Stimulated activated CD4-positive, alpha-beta T cell treated with anti-CD3 and anti-CD28 coated beads, Interleukin-4, amount 100 ng/mL, for 1 hour (primary cell): ENCODE measurements at places on chromosomes 1 and 21.

DNA sequence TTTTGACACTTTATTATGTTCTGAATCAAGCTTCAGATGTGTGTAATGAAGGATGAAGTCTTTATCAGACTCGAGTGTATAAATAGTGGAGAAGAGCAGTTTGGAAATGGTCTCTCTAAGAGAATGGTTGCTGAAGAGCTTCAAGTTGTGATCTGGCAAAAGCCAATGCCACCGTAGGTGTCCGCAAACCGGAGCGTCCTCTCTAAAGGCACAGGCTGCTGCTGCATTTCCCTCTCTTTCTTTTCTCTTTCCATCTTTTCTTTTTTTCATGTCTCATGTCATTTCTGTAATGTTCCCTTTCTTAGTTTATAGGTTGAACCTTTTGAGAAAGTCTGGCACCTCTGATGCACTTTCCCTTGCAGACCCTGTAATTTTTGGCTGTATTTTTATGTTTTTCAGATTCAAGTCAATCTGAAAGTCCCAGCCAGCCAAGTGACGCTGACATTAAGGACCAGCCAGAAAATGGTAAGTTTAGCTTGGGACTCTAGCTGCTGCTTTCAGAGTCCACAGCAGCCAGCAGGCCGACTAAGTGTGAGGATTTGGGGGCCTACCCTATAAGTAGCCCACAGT is 194.8 kb downstream of the NFIA start:
- DNase-seq, result no peak

DNA sequence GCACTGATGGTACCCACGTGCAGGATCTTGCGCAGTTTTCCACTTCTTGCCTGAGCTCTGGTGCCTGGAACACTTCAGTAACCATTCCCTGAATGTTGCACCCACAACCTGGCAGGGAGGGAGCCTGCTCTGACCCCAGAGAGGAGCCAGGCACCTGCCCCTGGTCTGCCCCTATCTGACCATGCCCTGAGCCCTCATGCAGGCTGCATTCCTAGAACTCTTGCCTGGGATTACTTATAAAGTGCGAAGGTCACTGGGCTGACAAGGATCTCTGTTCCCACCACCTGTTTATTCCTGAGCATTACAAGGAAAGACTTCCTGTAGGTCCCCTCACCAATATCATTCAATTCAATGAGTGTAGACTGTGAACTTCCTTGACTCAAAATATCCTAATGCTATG is 191.9 kb upstream of the FMN2 start:
- no peak for DNase-seq

GRCh38 chr1:78884685-78885452 is 121.7 kb downstream of the ADGRL4 start:
- no peak for DNase-seq

- DNase-seq, result no peak
Measured at GRCh38 chr21:43925096-43925481, 60.1 kb downstream of the AGPAT3 start.

DNA sequence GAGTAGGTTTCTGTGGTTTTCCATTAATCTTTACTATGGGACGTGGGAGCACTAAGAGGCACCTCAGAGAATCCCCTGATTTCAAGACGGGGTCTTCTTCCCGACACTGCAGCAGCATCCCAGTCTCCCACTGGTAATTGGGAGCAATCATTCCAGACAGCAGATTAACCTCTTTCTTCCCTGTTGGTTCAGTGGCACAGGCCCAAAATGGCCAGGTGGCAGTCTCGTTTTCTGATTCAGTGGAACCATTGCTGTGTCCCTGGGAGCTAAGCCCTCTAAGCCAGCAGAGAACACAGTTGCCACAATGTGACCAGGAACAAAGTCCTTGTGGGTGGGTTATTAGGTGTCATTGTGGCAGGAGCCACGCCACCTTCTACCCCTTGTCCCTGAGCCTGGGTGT is 342.1 kb downstream of the MATN1 start:
- no peak for DNase-seq

GRCh38 chr1:18948913-18949685 is 7.4 kb downstream of the IFFO2 start:
- no peak for DNase-seq

DNA sequence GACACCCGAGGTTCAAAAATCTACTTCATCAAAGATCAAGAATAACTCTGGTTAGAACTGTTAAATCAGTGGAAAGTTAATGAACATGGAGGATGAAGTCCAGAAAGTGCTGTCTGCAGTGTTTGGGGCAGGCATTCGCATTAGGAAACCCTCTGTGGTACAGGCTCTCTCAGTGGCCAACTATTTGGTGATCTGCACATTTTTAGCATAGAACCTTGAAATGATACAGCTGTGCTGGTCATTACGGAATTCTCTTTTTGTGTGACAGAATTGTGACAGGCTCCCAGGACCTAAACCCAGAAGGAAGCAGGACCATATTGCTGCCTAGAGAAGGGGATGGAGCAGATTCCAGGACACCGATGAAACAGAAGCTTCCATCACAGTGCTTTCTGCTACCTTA is 89.0 kb downstream of the SLC45A1 start:
- no peak for DNase-seq

GRCh38 chr1:52727114-52727586 is 897 bp downstream of the ZYG11B start:
- no peak for DNase-seq

DNA sequence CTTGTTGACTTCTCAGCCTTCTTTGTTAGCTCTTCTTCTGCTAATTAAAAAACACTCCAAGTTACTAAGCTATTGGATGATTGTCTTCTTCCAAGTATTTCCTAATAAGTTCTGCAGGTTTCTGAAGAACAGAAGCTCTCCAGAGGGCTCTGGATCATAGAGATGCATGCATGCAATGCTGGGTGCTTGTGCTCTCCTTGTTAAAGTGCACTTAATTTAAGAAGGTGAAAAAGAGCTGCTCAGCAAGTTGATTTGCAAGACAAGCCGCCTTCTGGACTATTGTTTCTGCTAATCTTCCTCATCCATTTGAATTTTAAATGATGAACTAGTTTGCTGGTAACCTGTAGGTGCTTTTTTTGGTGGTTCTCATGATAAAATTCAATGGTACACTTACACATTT is 16.1 kb downstream of the RRP15 start:
- no peak for DNase-seq

GRCh38 chr1:160756849-160757201 is 17.8 kb downstream of the SLAMF7 start:
- DNase-seq, result no peak

- peak; percentile 34 for DNase-seq
Measured at GRCh38 chr1:35442734-35443133, 114.5 kb downstream of the KIAA0319L start.

GRCh38 chr21:30676737-30677136 is 34.1 kb downstream of the KRTAP20-3 start:
- DNase-seq, result no peak

GRCh38 chr1:173212952-173213491 is 5.9 kb upstream of the TNFSF4 start:
- no peak for DNase-seq

DNA sequence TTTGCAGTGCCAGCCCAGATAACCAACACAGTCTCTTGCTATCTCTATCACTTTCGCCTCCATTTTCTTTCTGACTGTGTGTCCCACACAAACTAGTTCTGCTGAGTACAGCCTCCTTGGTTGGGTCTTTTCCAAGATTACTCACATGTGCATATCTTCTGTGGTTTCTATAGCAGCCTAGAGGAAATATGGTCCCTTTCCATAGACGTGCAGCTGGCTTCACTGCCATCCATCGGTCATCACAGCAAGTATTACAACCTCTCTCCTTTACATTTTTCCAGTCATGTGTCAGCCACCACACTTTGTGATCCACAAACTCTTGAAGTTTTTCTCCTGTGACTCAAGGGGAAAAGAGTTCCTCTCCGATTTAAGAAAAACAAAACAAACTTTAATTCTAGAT is 893.4 kb upstream of the ADGRL4 start:
- no peak for DNase-seq

- no peak for DNase-seq
Measured at GRCh38 chr1:159839116-159839849, 12.6 kb downstream of the SLAMF8 start.

DNA sequence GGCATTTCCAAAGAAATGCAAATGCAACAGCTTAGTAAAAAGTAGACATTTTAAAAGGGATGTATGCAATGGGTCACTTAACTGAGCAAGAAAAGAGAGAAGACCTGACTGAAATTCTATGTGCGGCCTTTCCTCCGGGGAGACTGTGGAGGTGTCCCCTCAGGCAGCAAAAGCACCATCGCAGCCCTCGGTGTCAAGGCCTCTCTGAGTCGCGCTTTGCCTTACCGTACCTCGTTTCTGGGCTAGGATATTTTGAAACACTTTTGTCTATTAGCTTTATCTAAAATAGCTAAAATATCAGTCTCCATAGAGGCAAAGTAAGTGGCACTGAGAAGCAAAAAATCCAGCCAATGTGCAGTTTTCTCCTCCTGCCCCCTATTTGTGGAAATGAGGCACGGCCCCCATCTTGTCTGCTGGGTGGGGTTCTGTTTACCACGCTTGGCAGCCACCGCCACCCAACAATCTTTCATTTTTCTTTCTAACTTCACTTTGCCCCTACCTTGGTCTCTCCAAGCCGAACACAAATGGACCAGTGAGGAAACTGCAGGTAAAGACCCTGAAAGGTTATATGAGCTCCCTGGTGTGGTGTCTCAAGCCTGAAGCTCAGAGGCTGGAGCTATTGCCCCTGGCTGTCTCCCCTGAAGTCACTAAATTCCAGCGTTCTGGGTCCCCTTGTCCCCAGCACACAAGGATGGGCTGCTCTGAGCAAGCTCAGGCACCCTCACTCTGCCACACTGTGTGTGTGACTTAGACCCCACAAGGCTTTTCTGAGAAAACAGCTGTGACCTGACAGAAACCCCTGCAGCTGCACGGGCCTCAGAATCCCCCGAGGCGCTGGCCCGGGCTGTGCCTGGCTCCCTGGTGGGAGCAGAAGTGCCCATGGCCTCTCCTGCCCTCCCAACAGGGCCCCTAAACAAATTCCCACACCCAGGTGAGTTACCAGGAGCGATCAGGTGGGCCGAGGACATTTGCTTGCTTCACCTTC is 1.6 kb downstream of the CD247 start:
- DNase-seq, result peak; percentile 31

- DNase-seq, result no peak
Measured at GRCh38 chr21:46006547-46007491, 25.2 kb downstream of the COL6A1 start.

- no peak for DNase-seq
Measured at GRCh38 chr1:213714645-213715044, 273.1 kb upstream of the PROX1 start.

- no peak for DNase-seq
Measured at GRCh38 chr1:232844791-232845190, 39.6 kb downstream of the MAP10 start.

GRCh38 chr1:47687631-47688460 is 250.0 kb downstream of the FOXD2 start:
- no peak for DNase-seq

DNA sequence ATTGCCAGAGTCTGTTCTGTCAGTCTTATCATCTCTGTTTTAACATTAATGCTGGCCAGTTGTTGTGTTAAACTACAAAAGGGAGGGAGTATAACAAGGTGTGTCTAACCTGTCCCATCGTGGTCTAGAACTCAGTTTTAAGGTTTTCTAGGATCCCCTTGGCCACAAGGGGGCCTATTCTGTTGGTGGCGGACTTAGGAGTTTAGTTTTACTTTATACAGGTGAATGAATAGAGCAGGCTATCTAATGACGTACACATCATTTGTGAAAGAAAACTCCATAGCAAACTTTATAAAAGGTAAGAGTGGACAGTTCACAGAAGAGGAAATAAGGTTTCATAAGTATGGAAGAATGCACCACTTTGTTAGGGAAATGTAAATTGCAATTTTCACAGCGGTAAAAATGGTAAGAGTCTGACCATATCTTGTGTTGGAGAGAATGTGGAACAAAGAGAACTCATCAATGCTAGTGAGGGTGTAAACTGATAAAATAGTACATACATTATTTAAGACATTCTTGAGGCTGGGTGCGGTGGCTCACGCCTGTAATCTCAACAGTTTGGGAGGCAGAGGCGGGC is 2.5 kb upstream of the ATF6 start:
- DNase-seq, result peak; percentile 35

DNA sequence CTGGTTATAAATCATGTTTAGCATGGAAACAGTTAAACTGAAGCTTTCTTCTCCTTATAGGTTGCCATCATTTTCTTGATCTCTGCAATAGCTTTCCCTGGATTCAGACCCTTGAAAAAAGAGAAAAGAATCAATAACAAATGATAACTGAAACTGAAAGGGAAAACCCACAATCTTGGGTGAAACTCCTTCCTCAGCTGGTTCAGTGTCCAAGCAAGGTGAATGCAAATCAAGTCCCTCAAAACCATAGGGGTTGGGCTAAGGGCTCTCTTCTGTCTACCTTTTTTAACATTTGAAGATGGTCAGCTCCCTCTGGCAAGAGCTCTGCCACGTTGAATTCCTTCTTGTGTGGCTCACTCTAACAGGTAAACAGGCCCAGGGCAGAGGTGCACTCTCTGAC is 7.1 kb upstream of the ATP13A2 start:
- no peak for DNase-seq

- DNase-seq, result no peak
Measured at GRCh38 chr1:232610192-232610901, 19.6 kb downstream of the SIPA1L2 start.

DNA sequence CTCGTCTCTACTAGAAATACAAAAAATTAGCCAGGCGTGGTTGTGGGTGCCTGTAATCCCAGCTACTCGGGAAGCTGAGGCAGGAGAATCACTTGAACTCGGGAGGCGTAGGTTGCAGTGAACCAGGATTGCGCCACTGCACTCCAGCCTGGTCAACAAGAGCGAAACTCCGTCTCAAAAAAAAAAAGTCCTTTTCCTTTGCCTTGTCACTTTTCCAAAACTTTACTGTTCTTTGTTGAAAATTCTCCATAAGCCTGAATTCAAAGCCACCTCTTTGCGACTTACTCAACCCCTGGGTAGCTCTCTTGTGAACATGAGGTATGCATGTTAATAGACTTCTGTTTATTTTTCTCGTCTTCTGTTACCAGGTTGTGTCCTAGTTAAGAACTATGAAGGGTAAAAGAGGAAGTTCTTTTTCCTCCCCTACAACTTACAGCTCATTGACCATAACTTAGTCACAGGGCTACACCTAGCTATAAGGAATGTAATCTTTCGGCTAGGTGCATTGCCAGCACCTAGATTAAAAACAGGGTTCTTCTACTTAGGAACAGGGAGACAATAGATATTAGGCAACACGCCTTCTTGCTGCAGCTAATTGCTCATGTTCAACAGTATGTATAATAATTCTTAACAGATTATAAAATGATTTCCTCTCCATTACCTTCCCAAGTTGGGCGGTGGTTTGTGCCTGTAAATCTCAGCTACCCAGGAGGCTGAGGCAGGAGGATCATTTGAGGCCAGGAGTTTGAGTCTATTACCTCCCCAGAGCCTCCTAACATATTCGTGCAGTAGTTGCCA is 40.9 kb downstream of the PTAFR start:
- no peak for DNase-seq

GRCh38 chr1:55155522-55155921 is 59.6 kb downstream of the USP24 start:
- no peak for DNase-seq
